Esophagus mucosa (tissue), 1 donor: ENCODE measurements at places on chromosomes 12 and 14. TPM values are rescaled to one million over a fixed set of nuclear protein-coding genes. Genes with fewer than 3 reads are reported as not detected.

RDH12 gene
- 30.9 TPM for total RNA-seq

DNA sequence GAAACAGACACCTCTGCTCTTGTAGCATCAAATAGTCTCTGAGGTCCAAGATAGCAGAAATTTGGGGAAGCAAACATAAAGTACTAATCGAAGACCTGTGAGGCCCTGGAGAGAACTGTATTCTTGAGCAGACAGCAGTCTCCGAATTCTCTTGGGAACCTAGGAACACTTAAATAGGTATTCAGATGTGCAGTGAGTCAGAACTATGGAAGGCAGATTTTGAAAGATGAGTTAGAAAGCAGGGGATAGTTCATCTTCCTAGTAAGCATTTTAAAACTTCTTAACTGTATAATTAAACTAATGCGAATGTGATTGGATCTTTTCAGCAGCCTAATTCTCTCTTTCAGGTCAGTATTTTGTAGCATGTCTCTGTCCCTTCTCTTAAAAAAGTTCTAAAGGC, 30.6 kb downstream of the NAA30 start:
- no peak for ATAC-seq

AMDHD1 gene
- 0.44 TPM for total RNA-seq

DNA sequence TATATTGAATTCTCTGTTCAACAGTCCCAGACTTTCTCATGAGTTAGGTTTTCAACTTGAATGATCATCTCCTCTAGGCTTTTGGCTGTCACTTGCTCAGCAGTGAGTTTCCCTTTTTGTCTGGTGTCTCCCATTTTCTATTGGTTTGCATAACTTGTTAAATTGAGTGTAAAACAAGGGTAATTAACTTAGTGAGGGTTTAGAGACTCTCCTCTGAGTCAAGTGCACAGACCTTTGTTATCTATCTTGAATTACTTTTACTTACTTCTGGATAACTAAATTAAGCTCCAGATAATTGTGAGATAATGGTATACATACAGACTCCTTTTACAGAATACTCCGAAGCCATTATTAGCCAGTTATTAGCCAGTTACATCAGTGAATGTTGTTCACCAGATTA, 22.0 kb downstream of the MLXIP start:
- ATAC-seq = no peak

DNA sequence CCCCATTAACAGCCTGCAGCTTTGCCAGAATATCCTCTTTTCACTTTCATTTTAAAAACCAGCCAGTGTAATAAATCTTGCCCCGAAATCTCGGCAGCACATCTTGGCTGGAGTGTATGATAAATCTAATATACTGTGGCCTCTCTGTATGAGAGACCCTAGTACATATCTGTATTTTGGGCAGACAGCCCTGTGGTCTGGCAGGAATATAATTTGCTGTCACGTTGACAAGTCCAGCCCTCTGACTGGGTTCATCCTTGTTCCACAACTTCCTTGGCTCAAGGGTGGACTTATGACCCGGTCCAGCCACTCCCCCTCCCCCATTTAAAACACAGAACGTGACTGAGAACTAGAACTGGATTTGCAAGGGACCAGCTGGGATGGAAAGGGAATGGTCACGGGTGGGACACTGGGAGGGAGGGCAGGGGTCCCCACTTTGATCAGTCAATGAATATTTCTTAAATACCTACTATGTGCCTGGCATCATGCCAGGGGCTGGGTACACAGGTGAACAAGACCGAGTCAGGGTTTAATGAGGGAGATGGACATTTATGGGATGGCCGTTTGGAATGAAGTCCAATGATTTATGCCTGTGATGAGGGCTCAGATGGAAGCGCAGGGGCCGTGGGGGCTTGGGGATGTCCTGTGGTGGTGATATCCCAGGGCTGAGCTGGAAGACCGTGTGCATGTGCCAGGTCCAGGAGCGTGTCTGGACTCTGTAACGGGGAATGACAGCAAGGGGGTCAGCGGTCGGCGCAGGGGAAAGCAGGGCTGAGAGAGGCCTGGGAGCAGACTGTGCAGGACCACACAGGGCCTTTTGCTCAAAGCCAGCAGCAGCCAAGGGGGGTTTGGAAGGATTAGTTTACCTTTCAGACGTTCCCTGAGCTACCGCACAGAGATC, 190.5 kb downstream of the PHETA1 start:
- ATAC-seq = no peak

FAM186B gene
- total RNA-seq = 0.36 TPM

DYRK2 gene
- 13.5 TPM for total RNA-seq

DNA sequence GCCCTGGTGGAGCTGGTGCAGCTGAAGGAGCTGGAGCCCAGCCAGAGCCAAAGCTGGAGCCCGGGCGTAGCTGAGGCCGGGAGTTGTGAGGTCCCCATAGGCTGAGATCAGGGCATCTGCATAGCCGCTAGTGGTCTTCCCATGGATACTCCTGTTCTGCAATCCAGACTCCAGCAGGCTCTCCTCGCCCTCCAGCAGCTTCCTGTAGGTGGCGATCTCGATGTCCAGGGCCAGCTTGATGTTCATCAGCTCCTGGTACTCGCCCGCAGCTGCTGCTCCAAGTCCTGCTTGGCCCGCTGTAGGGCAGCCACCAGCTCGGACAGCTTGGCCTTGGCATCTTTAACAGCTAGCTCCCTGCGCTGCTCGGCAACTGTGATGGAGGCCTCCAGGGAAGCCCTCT, 966.1 kb downstream of the FSCB start:
- ATAC-seq = no peak

TMEM63C gene
- 4.7 TPM for total RNA-seq

DNA sequence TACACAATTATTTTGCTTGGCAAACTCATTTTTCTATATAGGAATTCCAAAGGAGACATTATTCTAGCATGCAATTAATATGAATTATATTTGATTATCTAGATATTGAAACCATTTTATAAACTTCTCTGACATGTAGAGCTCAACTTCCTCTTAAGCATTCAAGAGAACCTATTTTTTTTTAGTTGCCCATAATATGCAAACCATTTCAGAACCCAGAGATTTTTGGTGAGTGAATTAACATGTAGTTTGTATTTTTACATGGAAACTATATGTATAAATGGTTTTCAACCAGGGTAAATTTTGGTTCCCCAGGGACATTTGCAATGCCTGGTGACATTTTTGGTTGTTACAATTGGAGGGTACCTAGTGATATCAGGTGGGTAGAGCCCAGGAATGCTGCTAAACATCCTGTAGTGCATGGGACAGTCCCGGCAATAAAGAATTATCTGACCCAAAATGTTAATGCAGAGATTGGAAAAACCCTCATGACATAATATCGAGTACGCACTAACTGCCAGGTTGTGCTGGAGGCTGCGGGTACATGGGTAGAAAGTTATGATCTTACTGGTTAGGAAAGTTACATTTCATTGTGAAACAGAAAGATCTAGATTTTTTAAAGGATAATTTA, 338.9 kb upstream of the GARIN2 start:
- ATAC-seq = no peak

DNA sequence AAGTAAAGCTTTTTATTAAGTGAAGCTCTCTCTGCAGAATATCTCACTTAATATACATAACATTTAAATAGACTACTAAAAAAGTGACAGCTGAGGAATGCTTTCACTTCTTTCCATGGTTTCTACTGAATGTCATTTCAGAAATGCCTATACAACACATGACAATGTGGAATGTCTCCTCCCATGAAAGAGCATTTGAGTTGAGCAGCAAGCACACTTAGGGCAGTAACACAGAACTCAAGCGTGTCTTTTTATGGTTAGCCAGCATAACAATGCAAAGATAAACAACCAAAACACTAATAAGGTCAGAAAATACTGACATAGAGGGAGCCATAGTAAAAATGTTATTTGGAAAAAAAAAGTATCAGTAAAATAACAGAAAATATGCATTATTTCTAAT, 9.4 kb downstream of the PPP1R12A start:
- no peak for ATAC-seq

IKBIP gene
- total RNA-seq = 4.1 TPM

ISCA2 gene
- total RNA-seq = 16.4 TPM

- ATAC-seq = no peak
Measured at GRCh38 chr12:70948236-70948975, 27.9 kb upstream of the PTPRR start.

RNASE3 gene
- not detected for total RNA-seq

- no peak for ATAC-seq
Measured at GRCh38 chr12:29301114-29301513, 79.9 kb downstream of the ERGIC2 start.

- no peak for ATAC-seq
Measured at GRCh38 chr12:39958377-39958776, 147.5 kb downstream of the SLC2A13 start.

DNA sequence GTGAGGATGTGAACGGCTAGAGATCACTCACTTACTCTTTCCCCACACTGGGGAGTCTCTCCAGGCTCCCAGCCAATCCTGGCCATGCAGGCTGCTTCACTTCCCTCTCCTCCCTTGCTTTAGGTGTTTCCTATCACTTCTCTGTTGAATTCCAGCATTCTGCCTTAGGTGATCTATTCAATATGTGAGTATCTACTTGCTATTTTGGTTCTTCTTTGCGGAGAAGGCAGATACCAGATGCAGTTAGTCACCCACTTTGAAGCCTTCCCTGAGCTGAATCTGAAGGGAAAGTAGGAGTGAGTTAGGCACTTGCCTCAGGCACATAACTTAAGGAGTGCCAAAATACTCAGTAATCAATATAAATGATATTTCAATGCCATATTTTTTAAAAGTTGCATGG, 36.0 kb upstream of the FAR2 start:
- ATAC-seq = no peak

DNA sequence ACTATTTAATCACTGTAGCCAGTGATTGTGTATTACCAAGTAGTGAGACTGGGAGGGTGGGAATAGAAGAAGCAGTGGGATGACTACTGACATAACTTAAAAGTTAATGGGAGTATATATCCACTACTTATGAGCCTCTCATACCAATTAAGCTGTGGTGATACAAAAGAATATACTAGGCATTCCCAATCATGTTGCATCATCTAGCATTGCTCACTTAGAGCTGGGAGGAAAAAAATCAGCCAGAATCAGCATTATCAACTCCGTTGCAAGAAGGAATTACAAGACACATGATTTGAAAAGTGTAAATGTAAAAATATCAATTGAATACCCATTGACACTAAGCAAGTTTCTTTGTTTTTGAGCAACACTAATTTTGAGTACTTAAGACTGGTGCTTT, 745 bp upstream of the PPP1R36 start:
- ATAC-seq = peak; percentile 34

DNA sequence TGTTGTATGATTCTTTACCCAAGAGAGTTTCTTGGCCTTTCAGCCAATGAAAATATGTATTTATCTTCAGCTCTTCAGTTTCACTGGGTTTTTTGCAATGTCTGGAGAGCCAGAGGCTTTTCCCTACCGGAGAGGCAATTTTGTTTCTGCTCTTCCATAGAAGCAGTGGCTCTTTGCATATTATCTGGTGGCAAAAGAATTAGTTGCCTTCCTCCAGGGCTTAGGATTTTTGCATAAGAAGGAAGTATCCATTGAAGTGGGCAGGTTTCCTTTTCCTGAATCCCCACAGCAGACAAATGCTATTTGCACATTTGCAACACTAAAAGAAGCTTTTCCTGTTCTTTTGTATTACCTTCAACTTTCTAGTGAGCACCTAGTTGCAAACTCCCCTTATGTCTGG, 75.2 kb downstream of the NTS start:
- ATAC-seq = no peak

DNA sequence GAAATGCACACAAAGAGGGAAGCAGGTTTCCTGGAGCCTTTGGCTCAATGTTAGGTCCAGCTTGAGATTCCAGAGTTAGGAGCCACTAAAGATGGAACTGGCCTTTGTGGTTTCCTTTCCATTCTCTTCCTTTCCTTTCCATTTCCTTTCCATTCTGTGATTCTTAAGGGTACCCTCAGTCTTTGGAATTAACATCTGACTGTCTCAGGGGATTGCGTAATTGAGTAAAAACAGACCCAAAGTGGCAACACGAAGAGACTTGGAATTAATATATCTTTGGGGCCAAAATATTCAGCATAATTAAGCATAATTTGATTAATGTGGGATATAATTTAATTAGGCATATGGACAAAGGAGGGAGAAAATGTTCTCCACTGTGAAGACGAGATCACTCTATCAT, 205.6 kb downstream of the CRADD start:
- no peak for ATAC-seq

GRCh38 chr12:2136901-2137300, 84.1 kb downstream of the CACNA1C start:
- ATAC-seq = peak; percentile 28

- no peak for ATAC-seq
Measured at GRCh38 chr12:51085757-51086156, 2.4 kb upstream of the CSRNP2 start.

- ATAC-seq = no peak
Measured at GRCh38 chr12:106776897-106777296, 2.4 kb downstream of the RIC8B start.

GRCh38 chr14:90605430-90605829, 208.6 kb downstream of the CALM1 start:
- no peak for ATAC-seq

GRCh38 chr14:94612580-94613554, 676 bp downstream of the SERPINA3 start:
- ATAC-seq = peak; percentile 21

DNA sequence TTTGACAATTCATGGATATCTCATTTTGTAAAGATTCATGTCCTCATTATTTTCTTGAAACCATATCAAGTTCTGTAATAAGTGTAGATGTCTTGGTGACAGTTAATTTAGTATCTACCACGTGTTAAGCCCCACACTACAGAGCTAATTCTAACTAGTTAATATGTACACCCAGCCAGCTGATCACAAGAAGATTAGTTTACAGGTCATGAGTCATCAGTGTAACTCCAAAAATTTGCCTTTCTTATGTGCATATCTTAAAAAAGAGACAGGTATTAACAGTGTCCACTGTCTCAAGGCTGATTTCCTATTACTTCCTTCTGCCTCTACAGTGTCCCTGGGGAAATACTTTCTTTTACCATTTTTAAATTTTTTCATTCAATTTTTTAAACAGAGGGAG, 13.3 kb upstream of the YBX3 start:
- peak; percentile 42 for ATAC-seq

- peak; percentile 27 for ATAC-seq
Measured at GRCh38 chr14:103385929-103386712, 906 bp downstream of the MARK3 start.
